ENCODE measurements at places on chromosomes 5 and 9.

GRCh38 chr9:123016631-123017030 lies 16.8 kb upstream of the GPR21 start:
- DNase-seq = no peak

- no peak for DNase-seq
These were observed 535.3 kb upstream of the CYLC2 start for GRCh38 chr9:102459828-102460227.

DNA sequence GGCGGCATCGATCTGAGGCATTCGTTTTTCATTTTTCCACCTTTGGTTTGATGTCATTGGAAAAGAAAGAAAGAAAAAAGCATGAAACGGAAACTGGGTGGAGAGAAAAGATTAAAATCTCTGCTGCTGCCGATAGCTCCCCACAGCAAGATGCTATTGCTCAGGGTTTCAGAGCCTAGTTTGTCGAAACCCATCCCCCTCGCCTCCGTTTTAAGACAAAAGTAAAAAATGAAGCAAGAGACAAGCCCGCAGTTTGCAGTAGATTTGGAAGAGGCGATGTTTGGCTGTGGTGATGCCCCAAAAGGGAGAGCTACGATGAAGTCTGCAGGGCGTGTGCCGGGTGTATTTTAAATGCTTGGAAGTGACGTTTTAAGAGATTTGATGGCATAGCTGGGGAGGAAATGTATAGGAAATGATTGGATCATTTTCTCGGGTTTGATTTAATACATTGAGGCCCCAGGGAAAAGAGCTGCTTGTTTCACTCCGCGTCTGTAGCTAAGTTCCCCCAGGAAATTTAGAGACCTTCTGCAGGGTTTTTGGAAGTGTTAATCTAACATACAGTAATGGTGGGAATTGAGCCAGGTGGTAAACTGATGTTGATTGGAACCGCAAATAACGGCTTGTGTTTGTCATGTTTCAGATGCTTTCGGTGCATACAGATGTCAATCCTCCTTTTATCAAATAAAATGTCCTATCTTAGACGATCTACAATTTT lies 909 bp downstream of the NDFIP1 start:
- DNase-seq = no peak

- no peak for DNase-seq
These were observed 50.5 kb upstream of the STC2 start for GRCh38 chr5:173378727-173379126.

- no peak for DNase-seq
These were observed 21.3 kb downstream of the C5orf58 start for GRCh38 chr5:170254056-170254455.

DNA sequence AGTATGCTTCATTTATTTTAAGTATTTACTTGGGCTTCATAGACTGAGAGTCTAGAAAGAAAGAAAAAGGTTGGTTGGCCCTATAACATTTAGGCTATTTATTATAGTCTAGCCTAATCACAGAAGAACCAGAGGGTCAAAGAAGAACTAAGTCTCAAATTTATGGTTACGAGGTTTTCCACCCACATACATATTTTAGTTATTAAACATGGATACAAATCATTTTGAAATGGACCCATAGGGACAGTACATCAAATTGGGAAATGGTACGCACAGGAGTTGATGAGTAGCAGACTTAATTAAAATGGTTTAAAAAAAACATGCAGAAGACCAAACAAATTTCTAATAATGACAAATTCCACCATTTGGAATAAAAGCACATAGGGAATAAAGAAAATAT lies 17.7 kb downstream of the SVEP1 start:
- DNase-seq = no peak

DNA sequence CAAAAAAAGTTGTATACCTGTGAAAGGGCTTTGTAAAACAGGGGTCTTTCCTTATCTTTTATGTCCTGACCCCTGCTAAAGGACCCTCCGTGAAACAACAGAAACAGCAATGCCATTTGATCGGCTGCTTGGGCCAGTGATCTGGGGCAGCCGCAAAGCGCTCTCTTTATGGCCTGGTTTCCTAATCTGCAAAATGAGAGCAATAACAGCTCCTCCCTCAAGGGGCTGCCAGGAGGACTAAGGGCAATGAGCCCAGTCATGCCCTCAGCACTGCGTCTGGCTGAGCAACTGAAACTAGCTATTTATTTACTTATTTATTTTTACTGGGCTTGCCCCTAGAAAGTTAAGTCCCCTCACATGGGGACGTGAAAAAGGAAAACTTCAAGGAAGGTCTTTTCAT lies 18.3 kb downstream of the CMBL start:
- DNase-seq = no peak

DNA sequence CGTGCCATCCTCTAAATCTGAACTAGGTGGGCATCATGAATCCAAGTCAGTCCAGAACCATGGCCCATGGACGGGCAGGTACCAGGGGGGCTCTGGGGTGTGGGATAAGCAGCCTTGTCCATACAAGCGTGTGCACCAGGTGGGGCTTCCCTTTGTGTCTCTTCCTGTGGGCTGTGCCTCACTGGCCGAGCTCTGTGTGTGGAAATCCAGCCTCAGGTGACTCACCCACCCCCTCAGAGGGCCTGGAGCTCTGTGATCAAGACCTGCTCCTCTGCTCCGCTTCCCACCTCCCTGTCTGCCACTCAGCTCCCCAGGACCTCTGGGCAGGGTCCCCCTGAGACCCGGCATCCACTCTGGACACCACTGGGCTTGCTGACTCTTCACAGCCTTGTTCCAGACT lies 33.0 kb downstream of the GADD45G start:
- DNase-seq = no peak

GRCh38 chr5:38719403-38719802 lies 126.4 kb upstream of the OSMR start:
- no peak for DNase-seq

DNA sequence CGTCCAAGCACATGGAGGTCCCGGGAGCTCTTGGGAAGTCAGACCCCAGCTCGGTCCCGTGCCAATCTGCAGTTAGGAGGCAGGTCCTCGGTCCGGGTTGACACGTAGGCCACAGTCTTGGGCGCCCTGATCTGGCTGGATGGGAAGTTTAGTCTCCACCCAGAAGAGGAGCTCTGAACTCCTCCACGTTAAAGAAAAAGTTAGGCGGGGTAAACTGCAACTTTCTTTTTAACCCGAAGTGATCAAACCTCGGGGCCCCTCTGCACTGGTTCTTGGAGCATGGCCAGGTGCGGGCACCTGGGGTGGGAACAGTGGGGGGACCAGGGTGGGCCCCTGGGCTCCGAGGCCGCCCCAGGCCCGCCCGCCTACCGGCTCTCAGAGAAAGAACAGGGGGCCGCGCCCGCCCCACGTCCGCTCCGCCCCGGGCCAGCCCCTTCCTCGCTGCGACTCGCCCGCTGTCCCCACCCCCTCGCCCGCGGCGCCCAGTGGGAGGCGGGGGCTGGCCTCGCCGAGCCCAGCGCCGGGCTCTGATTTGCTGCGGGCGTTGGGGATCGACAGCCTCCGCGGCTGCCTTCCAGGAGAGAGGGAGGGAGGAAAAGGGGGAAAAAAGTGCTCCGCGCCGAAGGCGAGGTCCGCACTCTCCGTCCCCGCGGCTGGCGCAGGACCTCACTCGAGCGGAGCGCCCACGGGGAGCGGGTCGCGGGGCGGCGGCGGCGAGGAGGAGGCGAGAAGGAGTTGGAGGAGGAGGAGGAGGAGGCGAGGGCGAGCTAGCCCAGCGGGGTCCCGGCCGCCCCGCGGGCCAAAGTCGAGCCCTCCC lies at the start of gene COL5A1:
Gene COL5A1, plus strand, starts transcription at position 631 of the 817 bp plus-strand sequence. CDS start 385 bp downstream, outside the sequence.
- peak; percentile 65 for DNase-seq

GRCh38 chr9:93427655-93428379 lies 23.7 kb upstream of the FAM120A start:
- no peak for DNase-seq

DNA sequence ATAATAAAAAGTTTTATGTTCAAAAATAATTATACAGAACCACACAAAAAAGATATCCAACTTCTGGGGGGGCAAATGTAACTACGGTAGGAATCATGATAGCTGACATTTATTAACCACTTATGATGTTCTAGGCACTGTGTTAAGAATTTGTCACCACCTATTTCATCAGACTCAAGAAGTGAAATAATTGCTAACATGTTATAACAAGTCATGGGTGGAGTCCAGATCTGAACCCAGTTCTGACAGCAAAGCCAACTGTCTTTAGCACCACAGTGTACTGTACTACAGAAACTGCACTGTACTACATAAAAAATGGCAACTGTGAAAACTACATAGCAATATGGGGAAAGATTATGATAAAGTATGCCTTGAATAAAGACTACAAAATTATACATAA lies 3.0 kb upstream of the SAP30L start:
- no peak for DNase-seq

- no peak for DNase-seq
These were observed 1.8 kb upstream of the SELENOP start for GRCh38 chr5:42813533-42813932.

DNA sequence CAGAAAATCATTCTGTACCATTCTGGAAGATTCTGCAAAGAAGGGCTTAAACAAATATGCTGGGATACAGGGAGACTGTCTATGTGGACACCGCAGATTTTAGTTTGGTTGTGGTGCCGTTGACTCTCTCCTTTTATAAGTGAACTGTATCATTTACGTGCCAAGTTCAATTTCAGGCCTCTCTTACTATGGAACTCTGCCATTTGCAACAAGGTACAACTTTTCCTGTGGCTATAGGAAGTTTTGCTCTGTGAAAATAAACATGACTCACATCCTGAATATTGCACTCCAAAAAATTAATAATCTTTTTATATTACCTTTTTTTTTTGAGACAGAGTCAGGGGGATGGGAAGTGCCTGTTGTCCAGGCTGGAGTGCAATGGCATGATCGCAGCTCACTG lies 29.7 kb upstream of the CSNK1G3 start:
- no peak for DNase-seq

Data from ascending aorta (tissue), 2 donors.